ENCODE measurements at places on chromosomes 5 and 9.

- no peak for DNase-seq
Measured at GRCh38 chr9:91359734-91360470, 1.8 kb downstream of the AUH start.

DNA sequence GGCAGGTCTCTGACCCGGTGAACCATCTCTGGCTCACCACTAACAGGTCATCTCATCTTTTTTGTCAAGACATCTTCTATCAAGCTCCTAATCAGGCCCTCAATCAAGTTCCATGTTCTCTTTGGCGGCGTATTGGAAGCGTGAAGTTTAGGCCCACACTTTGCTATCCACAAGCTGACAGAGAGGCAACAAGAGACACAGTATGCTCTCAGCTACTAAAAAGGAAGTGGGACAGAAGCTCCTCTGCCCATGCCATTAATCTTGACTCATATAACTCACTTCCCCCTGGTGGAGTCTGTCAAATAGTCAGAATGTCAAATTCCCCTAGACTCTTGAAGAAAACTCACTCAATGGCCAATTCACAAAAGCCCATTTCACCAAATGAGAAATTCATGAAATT, 77.6 kb upstream of the TMC1 start:
- peak; percentile 54 for DNase-seq

DNA sequence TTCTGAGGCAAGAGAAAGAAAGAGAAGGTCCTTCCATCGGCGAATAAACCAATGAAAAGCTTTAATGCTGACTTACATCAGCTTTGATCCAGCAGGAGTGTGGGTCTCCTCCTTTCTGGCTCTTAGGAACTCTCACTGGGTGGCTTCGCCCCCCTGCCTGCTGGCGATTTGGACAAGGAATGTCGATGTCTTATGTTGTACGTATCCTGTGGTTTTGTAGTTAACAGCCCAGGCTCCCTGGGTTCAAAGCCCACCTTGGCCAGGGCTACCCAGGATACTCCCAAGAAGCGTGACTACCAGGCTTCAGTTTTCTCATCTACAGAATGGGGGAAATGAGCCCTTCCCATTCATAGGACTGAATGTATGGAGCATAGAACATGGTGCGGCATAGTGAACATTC, 124.2 kb downstream of the ROR2 start:
- DNase-seq: no peak

DNA sequence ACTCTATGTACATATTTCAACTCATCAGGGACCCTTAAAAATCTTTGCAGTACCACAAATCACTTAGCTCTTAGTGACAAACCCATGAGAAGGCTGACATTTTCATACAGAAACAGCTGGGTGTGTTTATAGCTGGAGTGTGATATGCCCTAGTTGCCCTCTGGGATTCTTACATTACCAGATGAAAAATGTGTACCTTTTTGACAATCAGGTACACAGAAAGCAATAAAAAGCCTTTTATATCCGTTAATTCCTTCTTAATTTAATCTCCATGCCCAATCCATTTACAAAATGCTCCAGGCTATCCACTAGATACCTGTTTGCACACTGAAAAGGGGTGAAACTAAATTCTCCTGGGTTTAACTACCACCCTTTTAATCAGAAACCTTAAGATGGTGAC, 222.9 kb downstream of the KIAA0825 start:
- no peak for DNase-seq

DNA sequence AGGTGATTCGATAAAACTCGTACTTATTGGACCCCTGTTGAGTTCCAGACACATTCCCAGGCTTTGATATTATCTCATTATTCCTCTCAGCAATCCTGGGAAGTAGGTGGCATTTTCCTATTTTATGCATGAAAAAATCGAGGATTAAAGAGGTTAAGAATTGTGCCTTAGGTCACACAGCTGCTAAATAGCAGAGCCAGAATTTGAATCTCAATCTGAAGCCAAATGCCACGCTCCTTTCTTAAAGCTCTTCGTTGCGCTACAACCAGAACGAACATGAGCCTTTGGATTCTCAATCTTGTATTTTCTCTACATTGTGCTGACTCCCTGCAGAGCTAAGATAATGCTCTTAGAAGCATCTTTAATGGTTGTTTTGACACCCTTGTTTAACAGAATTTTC, 527.8 kb upstream of the TLE4 start:
- no peak for DNase-seq

DNA sequence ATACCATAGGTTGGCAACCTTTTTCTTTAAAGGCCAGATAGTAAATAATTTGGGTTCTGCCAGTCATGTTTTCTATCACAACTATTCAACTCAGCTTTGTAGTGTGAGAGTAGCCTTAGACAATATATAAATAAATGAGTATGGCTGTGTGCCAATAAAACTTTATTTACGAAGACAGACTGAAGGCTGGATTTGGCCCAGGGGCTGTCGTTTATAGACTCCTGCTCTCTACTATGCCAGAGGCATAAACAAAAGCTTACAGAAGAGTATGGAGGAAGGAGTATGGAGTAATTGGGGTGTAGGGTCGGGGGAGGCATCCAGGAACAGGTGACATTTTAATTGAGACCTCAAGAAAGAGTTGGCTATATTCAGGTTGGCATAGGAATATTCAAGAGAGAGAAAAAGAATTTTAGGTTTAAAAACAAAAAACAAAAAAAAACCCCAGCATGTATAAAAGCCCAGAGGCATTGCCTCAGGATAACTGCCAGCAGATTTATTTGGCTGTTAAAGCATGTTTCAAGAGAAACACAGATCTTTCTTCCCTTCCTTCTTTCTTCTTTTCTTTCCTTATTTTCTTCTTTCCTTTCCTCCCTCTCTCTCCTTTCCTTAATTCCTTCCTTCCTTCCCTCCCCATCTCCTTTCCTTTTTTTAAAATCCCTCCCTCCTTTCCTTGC, 39.9 kb downstream of the SLIT3 start:
- no peak for DNase-seq

DNA sequence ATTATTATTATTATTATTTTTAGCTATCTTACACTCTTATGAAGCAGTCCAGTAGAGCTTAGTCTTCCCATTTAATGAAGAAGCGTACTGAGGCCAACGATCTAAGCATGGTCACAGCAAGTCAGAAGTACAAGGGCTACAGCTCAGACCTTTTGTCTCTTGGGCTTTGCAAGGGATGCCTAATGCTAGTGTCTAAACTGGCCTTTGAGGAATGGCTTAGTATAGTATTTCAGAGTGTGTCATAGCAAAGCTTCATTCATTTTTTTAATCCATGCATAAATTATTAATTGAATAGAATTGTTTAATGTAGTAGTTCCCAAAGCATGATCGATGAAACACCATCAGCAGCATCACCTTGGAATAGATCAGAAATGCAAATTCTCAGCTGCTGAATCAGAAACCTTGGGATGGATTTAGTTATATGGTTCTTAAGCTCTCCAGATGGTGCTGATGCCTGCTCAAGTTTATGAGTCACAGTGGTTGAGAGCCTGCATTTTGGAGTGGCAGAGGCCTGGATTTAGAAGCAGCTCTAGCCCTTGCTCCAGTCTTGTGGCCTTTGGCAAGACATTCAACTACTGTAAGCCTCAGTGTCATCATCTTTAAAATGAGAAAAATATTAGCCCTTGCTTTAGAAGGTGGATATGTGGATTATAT, 6.1 kb downstream of the IL12B start:
- DNase-seq: no peak

DNA sequence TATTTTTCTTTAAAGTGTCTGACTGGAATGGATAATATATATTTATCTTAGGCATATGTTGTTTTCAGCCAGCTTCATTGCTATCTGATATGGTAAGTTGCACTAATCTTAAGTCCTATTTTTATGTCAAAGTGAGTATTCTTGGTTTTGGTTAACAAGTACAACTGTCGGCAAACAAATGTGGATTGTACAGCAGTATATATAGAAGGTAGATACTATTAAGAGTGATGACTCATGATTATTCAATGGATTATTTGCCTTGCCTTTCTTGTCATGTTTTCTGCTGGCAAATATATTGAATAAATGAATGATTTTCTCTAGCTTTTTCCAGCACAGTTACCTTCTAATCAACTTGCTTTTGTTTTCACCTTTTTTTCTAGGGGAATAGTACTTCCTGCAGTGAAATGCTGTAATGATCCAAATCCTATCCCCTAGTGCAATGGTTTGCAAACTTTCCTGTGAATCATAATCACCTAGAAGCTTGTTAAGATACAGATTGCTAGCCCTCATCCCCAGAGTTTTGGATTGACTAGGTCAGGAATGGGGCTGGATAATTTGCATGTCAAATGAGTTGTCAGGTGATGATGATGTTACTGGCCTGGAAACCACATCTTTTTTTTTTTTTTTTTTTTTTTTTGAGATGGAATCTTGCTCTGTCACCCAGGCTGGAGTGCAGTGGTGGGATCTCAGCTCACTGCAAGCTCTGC, 60.8 kb upstream of the ARRDC3 start:
- DNase-seq: no peak

- DNase-seq: no peak
Measured at GRCh38 chr9:16866587-16866986, 3.9 kb downstream of the BNC2 start.
